Stimulated activated CD8-positive, alpha-beta memory T cell treated with anti-CD3 and anti-CD28 coated beads, Interleukin-7, amount 100 ng/mL, for 4 hours (primary cell): ENCODE measurements at places on chromosomes 7 and 10.

DNA sequence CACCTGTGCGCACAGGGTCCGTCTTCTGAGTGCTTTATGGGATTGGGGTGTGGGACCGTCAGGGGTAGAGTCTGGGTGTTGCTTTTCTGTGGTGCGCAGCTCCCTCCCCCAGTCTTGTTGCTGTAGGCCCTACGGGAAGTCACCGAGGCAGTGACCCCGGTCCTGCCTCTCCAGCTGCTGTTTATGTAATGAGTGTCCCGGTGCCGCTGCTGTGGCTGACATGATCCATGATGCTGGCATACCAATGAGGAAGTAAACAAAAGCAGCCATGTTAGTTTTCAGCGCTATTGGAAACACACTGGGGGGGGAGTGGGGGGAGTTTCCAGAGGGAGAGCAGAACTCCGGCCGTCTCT is 1.1 kb downstream of the TRIM8 start:
- no peak for DNase-seq

GRCh38 chr10:35232527-35232926 is 103.8 kb upstream of the CCNY start:
- no peak for DNase-seq

GRCh38 chr10:88343761-88344484 is 239.2 kb downstream of the RNLS start:
- DNase-seq = no peak

GRCh38 chr7:3393862-3394261 is 92.8 kb downstream of the SDK1 start:
- DNase-seq = no peak

GRCh38 chr7:19698331-19698730 is 10.5 kb downstream of the POLR1F start:
- DNase-seq = no peak

DNA sequence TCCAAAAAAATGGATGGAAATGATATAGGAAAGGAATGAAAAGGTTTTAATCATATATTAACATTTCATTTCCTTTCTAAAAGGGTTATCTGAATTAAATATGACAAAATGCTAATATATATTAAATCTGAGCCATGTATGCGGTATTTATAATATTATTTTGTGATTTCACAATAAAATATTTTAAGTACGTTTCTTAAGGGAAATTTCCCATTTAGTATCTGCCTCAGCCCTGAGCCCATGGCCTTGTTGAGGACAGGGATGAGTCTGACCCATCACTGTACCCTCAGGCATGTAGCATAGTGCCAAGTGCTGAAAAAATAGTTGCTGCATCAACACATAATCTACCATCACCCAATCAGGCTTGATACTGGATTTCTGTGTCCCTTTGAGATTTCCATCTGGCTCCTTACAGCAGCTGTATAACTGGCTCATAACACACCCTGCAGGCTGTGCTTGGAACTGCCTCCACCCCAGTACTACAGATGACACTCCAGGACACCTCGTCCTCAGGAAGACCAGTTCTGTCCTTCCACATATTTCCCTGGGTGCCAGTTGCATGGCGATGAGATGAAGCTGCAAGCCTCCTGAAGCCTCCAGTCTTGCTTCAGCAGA is 59.4 kb upstream of the ASAH2 start:
- DNase-seq = no peak

GRCh38 chr7:117489430-117489829 is 9.6 kb downstream of the CFTR start:
- DNase-seq = no peak

DNA sequence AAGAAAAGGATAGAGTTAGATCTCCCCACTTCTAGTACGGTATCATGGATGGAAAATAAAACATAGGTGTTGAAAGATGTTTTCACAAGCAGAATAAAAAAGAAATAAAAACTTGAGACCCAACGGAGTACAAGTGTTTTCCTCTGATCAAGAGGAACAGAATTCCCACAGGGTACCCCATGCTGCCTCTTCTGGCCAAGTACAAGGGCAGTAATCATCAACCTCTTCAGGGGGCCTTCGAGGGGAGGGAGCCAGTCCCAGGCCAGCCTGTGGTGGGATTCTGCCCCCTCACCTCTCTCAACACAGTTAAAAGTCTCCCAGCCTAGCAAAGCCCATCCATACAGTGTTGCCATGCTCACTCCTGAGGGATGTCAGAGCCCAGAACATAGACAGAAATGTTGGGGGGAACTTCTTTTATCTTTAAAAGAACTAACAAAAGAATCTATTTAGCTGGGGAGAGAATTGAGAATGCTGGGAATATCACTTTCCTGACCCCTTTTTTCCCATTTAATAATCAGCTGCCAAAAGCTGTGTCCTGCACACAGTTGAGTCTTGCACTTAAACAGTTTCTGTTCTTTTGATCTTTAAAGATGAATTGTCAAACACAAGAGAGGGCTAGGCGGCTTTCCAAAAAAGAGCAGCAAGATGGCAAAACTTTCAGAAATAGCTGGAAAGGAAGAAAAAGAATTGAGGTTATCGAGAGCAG is 101.7 kb downstream of the PTN start:
- DNase-seq = no peak

DNA sequence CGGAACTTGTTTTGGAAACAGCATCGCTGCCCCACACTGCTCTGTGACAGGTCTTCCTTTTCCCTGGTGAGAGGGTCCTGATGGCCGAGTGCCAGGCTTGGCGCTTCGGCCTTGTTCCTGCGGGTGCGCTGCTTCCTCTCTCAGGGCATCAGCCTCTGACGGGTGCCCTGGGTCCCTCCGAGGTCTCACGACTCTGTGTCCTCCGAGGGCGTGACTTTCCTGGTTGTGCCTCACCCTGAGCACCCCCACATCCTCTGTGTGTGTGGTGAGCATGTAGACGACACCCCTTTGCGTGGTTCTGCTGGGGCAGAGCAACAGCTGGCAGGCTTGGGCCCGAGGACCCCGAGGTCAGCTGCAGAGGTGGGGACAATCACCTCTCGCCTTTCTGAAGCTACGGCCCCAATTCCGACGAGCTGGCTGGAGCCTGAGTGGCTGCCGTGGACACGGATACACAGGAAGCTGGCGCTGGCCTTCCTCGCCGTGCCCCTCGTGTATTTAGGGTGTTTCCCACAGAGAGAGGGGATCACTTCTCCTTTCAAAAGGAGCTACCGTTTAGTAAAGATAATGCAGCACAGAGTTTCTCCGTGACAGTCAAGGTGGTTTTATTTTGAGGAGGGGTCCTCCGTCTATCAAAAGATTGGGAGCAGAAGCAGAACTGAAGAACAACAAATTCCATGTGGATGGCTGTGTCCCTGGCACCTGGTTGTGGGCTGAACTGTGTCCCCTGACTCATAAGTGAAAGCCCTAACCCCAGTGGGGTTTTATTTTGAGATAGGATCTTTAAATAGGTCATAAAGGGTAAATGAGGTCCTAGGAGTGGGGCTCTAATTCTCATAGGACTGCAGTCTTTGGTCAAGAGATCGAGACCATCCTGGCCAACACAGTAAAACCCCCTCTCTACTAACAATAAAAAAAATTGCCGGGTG is 36.2 kb upstream of the PITRM1 start:
- DNase-seq = no peak

DNA sequence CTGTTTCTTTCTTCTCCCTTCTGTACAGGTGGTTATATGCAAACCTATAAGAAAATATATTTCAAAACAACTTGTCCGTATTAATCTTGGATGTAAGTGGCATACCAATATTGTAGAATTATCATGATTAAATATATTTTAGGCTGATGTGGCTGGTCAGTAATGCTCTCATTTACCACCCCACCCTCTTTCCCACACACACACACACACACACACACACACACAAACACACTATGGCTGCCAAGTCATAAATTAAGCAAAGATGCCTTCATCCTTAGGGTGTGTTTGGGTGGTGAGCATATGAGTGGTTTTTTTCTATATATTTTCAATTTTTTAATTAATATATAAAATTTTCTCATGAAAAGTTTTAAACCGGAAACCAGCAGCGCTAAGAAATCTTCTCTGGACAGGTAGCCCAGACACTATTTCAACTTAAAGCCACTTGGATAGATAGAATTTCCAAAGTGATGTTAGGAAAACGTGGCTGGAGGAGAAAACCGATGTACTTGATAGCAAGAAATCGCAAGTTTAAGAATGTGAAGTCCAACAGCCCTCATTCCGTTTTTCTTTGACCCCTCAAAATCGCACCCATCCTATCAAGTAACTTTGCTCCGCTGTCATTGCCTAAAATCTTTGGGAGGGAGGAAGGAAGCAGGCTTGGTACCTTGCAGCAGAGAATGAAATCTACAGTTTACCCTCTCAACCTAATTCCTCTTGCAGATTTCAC is 171.7 kb downstream of the FAM107B start:
- no peak for DNase-seq

GRCh38 chr10:104337521-104337984 is 712 bp downstream of the ITPRIP start:
- DNase-seq = no peak

DNA sequence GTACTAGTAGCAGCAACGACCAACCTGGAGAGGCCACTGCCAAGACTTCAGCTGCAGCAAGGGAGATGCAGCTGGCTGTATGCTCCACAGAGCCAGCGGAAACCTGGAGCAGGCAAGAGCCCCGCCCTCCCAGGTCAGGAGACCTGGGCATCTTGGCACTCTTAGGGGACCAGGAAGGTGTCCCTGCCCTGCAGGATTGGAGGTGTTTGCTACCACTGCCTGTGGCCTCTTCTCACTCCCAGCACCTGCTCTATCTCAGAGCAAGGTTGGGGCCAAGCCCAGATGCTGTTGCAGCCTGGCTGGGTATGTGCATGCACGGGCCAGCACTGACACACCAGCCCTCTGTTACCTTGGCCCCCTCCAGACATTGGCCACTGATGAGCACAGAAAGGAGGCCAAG is 1512.8 kb downstream of the REEP3 start:
- DNase-seq = no peak

GRCh38 chr10:75924309-75924902 is 493.0 kb downstream of the LRMDA start:
- no peak for DNase-seq

- DNase-seq = no peak
Measured at GRCh38 chr10:3805201-3805790, 20.3 kb upstream of the KLF6 start.

DNA sequence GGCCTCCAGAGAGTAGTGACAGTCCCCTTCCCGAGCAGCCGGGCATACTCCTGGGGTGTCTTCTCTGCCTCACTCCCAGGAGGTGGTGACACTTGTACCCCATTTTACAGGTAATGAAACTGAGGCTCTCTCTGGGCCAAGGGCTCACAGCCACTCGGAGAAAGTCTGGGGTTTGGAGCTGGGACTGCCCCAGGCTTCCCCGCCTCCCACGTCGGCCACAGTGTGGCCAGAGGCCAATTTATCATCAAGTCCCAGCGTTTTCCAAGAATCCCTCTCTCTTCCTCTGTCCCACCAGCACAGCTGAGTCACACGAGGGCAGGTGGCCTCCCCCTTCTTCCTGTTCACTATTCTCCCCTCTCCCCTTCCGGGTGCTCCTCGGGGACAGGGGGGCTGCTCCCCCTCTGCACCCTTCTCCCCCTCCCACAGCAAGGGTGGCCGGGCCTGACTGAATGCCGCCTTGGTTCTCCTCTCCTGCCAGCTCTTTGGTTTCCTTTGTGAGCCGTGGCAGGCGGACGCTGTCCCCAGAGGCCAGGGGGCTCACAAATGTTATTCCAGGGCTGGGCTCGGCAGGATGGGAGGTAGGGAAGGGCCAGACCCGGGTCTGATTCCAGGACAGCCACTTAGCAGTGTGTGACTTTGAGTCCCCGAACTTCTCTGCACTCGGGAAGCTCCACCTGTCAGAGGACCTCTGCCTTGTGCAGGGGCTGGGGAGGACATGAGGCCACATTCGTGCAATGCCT is 17.7 kb downstream of the CLIP2 start:
- no peak for DNase-seq

DNA sequence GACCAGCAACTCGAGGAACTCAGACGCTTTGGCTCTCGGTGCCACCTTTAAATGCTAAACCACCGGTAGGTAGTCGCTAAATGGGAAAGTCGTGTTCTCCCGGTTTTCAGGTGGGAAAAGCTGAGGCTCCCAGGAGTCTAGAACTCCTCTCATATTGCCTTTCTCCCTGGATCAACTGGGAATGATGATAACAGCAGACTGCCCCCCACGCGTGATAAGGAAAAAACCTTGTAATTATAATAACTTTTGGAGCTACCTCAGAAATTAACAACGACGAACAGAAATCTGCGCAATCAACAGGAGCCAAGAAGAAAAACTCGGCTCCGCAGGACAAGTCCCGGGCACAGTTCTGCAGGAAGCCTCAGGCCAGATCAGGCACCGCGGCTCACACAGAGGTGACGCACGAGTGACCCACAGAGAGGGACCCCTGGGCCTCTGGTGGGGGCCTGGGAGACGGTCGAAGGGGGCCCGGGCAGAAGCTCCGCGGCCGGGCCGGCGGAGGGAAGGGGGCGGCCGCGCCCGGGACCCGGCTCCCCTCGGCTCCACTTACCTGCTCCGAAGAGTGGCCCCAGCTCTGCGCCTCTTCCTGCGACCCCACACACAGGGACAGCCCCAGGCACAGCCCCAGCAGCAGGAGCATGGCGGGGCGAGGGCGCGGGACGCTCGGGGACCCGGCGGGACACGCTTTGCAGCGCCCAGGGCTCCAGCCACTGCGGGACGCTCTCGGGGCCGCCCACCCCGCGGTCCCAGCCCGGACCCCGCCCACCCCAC is at the start of gene ITIH5:
ITIH5 (minus strand) TSS at position 714 of the 771 bp plus-strand sequence; CDS start at position 640, 74 bp downstream.
- DNase-seq = no peak

GRCh38 chr7:7944619-7945282 is 23.8 kb upstream of the GLCCI1 start:
- no peak for DNase-seq

GRCh38 chr10:63819753-63820329 is 298.6 kb downstream of the REEP3 start:
- DNase-seq = no peak

DNA sequence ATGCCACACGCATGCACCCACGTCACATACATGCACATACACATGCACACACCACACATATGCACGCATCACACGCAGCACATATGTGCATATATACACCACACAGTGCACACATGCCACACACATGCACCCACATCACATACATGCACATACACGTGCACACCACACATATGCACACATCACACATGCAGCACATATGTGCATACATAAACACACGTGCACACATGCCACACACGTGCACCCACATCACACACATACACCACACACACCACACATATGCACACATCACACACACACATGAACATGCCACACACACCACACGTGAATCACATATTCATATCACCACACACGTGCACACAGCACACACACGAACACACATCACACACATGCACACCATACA is 338.8 kb downstream of the PTPRN2 start:
- DNase-seq = no peak

- no peak for DNase-seq
Measured at GRCh38 chr10:129046962-129047361, 420.1 kb upstream of the MGMT start.
